AG08395 (cell line): ENCODE measurements at places on chromosomes 5 and 9.

DNA sequence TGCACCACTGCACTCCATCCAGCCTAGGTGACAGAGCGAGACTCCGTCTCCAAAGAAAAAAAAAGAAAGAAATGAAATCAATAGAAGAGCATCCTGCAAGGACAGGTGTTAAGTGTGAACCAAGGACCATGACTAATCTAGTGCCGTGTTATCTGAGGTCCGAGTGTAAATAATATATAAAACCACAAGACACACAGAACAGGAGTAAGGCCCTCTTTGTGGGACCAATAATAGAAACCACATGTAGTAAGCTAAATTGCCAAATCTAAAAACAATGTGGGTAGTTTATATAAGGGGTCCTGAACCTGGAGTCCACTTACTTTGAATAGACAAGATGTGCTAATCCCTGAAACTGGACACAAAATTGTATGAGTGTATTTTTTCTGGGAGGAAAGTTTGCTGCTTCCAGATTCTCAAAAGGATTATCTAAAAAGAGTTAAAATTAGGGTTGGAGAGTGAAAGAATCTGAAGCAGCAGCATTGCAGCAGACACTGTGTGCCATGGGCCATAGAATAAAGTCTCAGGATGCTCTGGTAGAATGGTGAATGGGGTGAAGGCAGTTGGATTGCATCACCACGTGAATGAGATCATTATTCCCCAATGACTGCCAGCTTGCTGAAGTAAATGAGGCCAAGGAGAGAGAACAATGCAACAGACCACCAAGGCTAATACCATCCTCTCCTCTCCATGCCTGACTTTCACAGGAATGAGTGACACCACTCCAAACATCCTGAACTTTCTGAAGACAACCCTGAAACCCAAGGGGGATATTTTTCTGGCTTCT lies 222.7 kb downstream of the DCP2 start:
- peak; percentile 41 for DNase-seq

- DNase-seq, result no peak
These were observed 18.0 kb downstream of the POLR1E start for GRCh38 chr9:37503736-37504135.

DNA sequence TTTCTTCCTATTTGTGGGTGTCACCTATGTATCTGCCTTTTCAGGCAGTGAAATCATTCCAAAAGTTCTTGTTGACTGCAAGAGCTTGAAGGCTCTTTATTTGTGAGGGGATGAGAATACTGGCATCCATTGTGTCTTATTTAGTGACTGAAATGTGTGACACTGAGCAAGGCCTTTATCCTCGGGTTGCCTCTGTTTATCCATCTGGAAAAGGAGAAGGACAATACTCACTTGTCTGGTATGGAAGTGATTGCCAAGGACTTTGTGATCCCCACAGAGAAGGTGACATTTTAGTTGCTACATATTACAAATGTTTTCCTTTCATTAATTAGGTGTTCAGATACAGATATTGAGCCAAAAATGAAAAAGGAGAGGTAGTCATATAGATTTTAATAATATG lies 80.2 kb downstream of the ARRDC3 start:
- no peak for DNase-seq

DNA sequence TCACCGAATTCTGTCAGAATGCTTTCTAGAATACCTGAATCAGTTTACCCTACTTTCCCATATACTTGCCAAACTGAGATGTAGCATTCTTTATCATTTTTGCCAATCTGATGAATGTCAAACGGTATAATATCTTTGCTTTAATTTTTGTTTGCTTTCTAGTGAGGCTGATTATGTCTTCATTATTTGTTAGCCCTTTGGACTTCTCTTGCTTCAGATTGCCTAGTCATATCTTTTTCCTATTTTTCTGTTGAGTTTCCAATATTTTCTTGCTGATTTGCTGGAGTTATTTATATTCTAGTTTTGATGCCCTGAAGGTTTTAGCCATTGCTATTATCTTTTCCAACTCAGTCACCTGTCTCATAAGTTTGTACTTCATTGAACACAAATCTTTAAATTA lies 40.3 kb upstream of the GPBP1 start:
- no peak for DNase-seq

DNA sequence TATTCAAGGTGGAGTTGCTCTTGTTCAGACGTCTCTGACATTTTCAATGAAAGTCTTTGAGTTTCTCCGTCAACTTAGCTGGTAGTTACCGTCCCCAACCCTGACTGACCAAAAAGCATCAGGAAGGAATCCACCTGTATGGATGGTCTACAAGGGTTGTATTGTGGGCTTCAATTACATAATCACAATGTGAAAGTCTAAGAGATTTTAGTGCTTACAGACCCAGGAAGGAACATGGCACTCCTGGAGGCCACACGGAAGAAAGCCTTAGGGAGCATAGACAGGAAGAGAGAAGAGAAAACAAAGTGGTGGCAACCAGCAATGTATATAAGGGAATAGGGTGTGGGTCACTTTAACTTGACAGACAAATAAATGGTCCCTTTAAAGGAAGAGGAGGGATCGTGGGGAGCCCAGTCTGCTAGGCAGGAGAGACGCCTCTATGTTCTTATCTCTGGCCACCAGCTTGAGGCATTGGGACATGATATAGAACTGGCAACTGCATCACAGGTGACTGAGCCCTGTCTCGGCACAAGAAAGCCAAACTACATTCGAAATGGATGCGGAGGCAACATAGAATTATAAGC lies 80.4 kb downstream of the ALDH7A1 start:
- DNase-seq, result no peak

DNA sequence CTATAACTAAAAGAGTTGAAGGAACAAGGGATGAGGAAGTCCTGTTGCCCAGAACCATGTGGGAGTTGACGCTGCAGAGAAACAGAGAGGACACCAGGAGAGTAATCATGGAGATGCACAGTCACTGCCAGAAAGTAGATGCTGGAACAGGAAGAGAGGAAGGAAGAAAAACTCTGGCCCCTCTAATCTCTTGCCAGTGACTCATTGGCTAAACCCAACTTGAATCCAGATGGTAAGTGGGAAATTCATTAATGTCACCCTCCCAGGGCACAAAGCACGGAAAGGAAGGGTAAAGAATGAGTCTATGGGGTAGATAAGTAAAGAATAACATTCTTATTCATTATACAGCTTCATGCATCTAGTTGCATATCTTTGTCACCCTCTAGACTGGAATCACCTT lies 631.9 kb downstream of the PRELID2 start:
- no peak for DNase-seq

DNA sequence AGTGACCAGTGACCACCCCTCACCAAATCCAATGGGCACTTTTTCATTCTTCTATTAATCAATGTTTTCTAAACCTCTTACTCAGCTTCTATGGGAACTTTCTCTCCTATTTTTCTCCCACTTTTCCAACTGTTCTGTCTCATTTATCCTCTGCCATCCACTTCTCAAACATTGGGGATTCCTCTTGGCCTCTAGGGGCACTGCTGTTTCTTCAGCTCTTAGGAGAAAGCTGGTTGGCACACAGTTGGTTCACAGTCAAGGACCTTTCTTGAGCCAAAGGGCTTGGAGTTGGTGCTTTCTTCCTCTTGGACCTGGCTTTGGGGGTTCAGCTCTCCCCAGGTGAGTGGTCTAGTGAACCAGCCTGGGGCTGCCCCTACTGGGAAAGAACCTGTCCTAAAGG lies 112.2 kb upstream of the LHFPL2 start:
- no peak for DNase-seq

GRCh38 chr5:140261403-140262171 lies 41.3 kb downstream of the PFDN1 start:
- DNase-seq, result peak; percentile 94
